ENCODE measurements at places on chromosomes 11 and 22. TPM values are rescaled to one million over a fixed set of nuclear protein-coding genes. Genes with fewer than 3 reads are reported as not detected.

DNA sequence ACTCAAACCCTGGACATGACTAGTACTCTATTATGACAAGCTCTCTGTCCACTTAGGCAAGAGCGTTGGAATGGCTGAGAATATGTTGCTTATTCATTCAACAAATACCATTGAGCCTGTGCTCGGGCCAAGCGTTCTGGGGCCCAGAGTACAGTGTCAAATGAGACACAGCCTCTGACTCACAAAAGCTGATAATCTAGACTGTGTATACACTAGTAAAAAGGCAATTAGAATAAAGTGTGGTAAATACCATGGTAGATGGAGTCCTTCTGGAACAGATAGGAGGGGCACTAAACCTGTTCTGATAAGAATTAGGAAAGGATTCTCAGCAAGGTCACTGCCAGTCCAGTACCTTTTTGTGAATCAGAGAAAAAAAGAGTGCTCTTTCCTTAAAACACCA lies 24.7 kb downstream of the KCNE3 start:
- peaks cover 52% of the 10 kb centered on the region for H3K4me1 ChIP-seq
- peak overlapping the region; percentile 41 for H3K27ac ChIP-seq
- DNase-seq: no peak
- H3K27me3 ChIP-seq: no peaks in the 10 kb centered on the region
- H3K4me3 ChIP-seq: no peak overlapping the region
- no peaks in the 10 kb centered on the region for H3K36me3 ChIP-seq

- peaks cover 16% of the 10 kb centered on the region for H3K36me3 ChIP-seq
- H3K27me3 ChIP-seq: no peaks in the 10 kb centered on the region
- H3K27ac ChIP-seq: no peak overlapping the region
- H3K4me1 ChIP-seq: no peaks in the 10 kb centered on the region
Measured at GRCh38 chr11:221998-222789, 13.9 kb downstream of the SIRT3 start.

GRCh38 chr11:70423523-70424505 lies 25.5 kb downstream of the CTTN start:
- no peak for DNase-seq
- peaks cover 6% of the 10 kb centered on the region for H3K4me1 ChIP-seq

GRCh38 chr11:109378034-109378433 lies 44.0 kb upstream of the C11orf87 start:
- H3K27me3 ChIP-seq: peaks cover 17% of the 10 kb centered on the region
- no peaks in the 10 kb centered on the region for H3K36me3 ChIP-seq
- H3K4me1 ChIP-seq: no peaks in the 10 kb centered on the region

- H3K27me3 ChIP-seq: peaks cover 54% of the 10 kb centered on the region
- no peak for DNase-seq
- no peaks in the 10 kb centered on the region for H3K36me3 ChIP-seq
- no peak overlapping the region for H3K27ac ChIP-seq
Measured at GRCh38 chr22:22062306-22062793, 79.8 kb upstream of the TOP3B start.

DNA sequence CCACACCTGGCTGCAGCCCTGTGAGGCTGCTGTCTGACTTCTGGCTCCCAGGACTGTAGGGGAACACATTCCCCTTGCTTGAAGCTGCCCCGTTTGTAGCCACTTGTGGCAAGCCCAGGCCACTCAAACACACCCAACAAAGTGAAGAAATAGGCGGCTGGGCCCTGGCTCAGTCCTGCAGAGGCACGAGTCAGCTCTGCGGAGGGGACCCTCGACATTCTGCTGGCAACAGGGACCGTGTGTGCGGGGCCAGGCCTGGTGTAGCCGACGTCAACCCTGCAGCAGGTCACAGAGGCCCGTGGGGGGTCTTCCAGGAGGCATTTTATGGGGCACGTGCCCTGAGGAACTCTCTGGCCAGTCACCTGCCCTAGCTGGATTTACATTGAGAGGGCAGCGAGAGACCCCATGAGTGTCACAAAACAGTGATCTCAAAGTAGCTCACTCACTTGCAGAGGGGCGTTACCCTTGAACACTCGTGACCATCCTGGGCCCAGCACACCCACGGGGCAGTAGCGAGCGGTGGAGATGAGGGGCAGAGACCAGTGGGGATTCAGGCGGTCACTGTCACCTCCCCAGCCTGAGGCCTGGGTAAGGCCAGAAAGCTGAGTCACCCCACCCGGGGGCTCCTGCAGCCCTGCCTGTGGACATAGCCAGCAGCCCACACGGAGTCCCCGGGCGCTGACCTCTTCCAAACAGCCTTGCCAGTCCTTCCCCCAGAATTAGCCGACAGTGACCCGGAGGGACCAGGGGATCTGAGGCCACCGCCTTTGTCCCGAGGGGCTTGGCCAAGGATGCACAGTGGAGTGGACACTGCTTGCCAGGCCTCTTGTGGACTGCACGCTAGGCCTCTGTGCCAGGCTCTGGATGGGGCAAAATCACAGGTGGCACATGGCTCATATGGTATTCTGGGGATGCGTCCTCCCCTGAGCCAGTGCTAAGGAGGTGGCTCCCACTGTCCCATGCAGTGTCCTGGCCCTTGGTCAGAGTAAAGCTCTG lies 139.5 kb downstream of the CTTN start:
- no peaks in the 10 kb centered on the region for H3K27me3 ChIP-seq
- no peak overlapping the region for H3K27ac ChIP-seq
- no peaks in the 10 kb centered on the region for H3K36me3 ChIP-seq

DNA sequence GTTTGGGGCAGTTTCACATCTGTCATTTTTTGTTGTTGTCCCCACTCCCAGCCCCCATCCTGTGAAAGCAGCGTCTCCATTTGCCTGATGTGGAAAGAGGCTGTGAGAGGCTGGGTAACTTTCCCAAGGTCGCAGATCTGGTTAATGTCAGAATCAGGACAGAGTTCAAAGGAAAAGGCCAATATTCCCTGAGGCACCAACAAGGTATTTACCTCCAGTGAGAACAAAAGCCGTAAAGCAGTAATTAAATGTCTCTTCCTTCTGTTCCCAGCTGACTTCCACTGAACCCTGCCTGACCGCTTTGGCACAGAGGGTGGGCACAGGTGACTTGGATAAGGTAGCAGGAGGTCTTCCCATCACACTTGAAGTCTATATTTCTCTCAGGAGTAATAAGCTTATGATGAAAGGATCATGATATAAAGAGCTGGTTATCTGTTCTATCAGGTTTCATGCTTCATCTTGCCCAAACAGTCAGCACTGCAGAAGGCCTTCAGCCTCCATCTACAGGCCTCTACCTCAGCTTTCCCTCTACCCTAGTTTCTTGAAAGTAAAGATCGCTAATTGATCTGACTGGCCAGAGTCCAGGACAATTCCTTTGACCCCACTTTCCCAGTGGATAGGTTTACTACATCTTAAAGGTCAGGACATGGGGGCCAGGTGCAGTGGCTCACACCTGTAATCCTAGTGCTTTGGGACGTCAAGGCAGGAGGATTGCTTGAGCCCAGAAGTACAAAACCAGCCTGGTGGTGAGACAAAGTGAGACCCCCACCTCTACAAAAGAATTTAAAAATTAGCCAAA lies 9.4 kb downstream of the C11orf91 start:
- peak overlapping the region; percentile 68 for H3K27ac ChIP-seq
- no peak overlapping the region for H3K4me3 ChIP-seq
- no peak for DNase-seq
- peaks cover 32% of the 10 kb centered on the region for H3K4me1 ChIP-seq
- peaks cover 3% of the 10 kb centered on the region for H3K27me3 ChIP-seq

- H3K4me3 ChIP-seq: peak overlapping the region; percentile 55
- peaks cover 3% of the 10 kb centered on the region for H3K36me3 ChIP-seq
- H3K4me1 ChIP-seq: peaks cover 40% of the 10 kb centered on the region
Measured at GRCh38 chr22:41288245-41288946, 2.4 kb upstream of the RANGAP1 start.

DNA sequence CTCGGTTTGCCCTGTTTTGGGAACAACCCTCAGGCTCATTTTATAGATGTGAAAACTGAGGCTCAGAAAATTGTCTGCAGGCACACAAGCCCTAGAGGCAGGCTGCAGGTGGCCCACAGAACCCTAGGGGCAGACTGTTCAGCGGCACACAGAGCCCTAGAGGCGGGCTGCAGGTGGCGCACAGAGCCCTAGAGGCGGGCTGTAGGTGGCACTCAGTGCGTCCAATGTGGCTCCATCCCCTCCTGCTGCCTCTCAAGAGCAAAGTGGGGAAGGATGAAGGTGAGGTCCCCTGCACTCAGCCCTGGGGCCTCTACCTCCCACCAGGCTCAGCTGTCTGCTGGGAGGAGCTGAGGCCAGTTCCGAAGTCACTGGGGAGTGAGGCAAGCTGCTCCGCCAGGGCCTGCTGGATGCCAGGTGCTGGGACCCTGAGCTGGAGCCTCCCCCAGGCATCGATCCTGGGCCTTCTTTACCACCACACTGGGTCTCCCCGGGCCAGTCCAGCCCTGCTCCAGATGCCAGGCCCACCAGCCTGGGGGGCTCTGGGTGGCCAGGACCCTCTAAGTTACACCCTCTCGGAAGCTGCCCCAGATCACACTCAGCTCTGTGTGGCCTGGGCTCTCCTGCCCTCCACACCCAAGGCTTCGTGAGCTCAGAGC lies 2.3 kb downstream of the ACY3 start:
- no peaks in the 10 kb centered on the region for H3K36me3 ChIP-seq
- peaks cover 7% of the 10 kb centered on the region for H3K4me1 ChIP-seq
- H3K27me3 ChIP-seq: peaks cover 46% of the 10 kb centered on the region
- no peak overlapping the region for H3K27ac ChIP-seq
- no peak for DNase-seq

DNA sequence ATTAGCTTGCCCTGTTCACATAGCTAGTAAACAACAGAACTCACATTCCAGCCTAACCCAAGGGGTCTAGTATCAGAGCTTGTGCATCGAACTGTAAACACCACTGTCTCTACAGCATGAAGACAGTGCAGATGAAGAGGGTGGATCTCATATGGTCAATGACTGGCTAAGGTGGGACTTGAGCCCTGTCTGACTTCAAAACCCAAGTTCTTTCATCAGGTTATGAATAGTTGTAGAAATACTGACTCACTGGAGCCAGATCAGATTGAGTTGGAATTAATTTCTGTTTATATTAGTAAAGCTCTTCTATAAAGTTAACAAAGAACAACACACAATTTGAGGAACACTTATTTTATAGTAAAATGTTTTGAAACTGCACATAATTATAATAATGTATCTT lies 161.7 kb upstream of the ARHGAP20 start:
- peaks cover 5% of the 10 kb centered on the region for H3K27me3 ChIP-seq
- H3K27ac ChIP-seq: no peak overlapping the region
- H3K36me3 ChIP-seq: no peaks in the 10 kb centered on the region
- no peak for DNase-seq
- H3K4me3 ChIP-seq: no peak overlapping the region

- no peaks in the 10 kb centered on the region for H3K36me3 ChIP-seq
- no peak for DNase-seq
- H3K4me3 ChIP-seq: no peak overlapping the region
- H3K27me3 ChIP-seq: no peaks in the 10 kb centered on the region
- peaks cover 33% of the 10 kb centered on the region for H3K4me1 ChIP-seq
Measured at GRCh38 chr22:24466716-24467328, 28.3 kb upstream of the UPB1 start.

- no peaks in the 10 kb centered on the region for H3K36me3 ChIP-seq
- DNase-seq: no peak
- H3K27me3 ChIP-seq: peaks cover 5% of the 10 kb centered on the region
- H3K4me3 ChIP-seq: no peak overlapping the region
- no peak overlapping the region for H3K27ac ChIP-seq
Measured at GRCh38 chr11:113448316-113448677, 26.9 kb downstream of the DRD2 start.

DNA sequence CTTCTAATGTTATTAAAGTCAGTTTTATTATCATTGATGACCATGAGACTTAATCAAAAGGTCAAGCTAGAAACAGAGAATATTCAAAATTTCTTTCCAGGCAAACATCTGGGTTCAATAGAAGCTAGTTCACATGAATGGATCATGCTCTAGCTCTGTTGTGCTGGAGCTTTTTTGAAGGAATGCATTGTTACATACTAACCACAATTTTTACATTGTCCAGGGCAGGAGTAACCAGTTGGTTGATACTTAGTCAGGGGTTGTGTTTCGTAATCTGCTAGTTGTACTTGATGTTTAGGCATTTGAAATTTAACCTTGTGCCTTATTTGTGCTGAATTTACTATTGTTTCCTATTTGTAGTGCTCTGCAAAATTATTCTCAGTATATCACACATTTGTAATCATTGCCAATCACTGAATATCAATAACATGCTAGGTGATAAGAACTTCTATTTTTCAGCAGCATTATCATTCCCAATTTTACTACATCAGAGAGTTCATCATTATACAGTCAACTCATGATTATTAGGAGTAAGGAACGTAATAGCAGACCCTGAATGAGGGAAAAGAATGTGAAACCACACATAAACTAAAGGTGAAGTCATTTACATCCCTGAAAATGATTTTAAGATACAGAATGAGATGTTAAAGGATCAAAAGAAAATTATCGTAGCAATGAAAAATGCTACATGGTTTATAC lies 23.2 kb downstream of the NF2 start:
- H3K36me3 ChIP-seq: peaks cover 2% of the 10 kb centered on the region
- H3K4me1 ChIP-seq: peaks cover 70% of the 10 kb centered on the region
- no peak for DNase-seq
- no peak overlapping the region for H3K27ac ChIP-seq
- no peaks in the 10 kb centered on the region for H3K27me3 ChIP-seq

DNA sequence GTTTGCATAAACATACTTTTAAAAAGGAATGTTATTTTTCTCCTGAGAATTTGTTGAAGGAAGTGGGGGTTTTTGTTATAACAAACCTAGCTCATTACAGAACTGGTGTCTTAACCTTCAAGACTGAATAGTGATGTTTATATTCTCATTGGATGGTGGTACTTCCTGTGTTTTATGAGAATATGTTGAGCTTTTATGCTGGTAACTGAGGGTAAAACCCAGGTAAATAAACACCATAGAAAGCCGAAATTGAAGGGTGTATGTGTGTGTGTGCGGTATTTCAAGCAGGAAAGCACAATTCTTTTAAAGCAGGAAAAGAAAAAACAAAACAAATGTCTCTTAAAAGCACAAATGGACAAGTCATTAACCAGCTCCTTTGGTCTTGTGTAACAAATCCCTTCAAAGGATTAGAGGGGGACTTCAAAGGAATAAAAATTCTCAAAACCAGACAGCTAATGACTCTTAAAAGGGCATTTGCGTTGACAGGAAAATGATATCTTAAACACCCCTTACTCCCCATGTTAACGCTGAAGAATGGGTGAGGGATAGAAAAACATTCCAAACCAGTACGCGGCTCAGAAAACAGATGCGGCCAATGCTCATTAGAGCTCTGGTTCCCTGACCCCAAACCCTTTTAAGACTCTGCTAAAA lies 23.8 kb downstream of the LMO2 start:
- H3K36me3 ChIP-seq: no peaks in the 10 kb centered on the region
- no peak for DNase-seq
- peaks cover 18% of the 10 kb centered on the region for H3K4me1 ChIP-seq
- H3K4me3 ChIP-seq: peak overlapping the region; percentile 66
- no peak overlapping the region for H3K27ac ChIP-seq

The TKFC gene
- total RNA-seq: 75.8 TPM

The TBC1D22A gene
- 26.7 TPM for total RNA-seq

The SCARF2 gene
- 45.7 TPM for total RNA-seq

The GRK3 gene
- 15.0 TPM for total RNA-seq

The ALDH3B1 gene
- 1.4 TPM for total RNA-seq

The BDNF gene
- 7.1 TPM for total RNA-seq
